ENCODE measurements at places on chromosomes 5 and 9. TPM values are rescaled to one million over a fixed set of nuclear protein-coding genes. Genes with fewer than 3 reads are reported as not detected.

Gene PCA3
- not detected for total RNA-seq

Gene MOB3B
- total RNA-seq = 6.9 TPM

Gene C9
- not detected for total RNA-seq

Gene NPR3
- 0.04 TPM for total RNA-seq

Gene F2RL1
- total RNA-seq = 40.7 TPM

Gene CCDC112
- total RNA-seq = 11.8 TPM

Gene MYO10
- 36.3 TPM for total RNA-seq

Gene RANBP17
- 11.6 TPM for total RNA-seq

Gene F12
- total RNA-seq = 3.2 TPM

Gene P4HA2
- total RNA-seq = 5.4 TPM

Gene PLPP6
- 5.8 TPM for total RNA-seq

Gene IL3
- not detected for total RNA-seq

Gene HAVCR1
- total RNA-seq = not detected

Gene ZFYVE16
- total RNA-seq = 17.8 TPM

Gene LCN9
- 0.44 TPM for total RNA-seq

Gene DOCK8
- total RNA-seq = 0.41 TPM

Gene IFNA21
- total RNA-seq = not detected

Gene PCDHB13
- total RNA-seq = not detected
